ENCODE measurements at places on chromosomes 16 and 17. TPM values are rescaled to one million over a fixed set of nuclear protein-coding genes. Genes with fewer than 3 reads are reported as not detected.

DNA sequence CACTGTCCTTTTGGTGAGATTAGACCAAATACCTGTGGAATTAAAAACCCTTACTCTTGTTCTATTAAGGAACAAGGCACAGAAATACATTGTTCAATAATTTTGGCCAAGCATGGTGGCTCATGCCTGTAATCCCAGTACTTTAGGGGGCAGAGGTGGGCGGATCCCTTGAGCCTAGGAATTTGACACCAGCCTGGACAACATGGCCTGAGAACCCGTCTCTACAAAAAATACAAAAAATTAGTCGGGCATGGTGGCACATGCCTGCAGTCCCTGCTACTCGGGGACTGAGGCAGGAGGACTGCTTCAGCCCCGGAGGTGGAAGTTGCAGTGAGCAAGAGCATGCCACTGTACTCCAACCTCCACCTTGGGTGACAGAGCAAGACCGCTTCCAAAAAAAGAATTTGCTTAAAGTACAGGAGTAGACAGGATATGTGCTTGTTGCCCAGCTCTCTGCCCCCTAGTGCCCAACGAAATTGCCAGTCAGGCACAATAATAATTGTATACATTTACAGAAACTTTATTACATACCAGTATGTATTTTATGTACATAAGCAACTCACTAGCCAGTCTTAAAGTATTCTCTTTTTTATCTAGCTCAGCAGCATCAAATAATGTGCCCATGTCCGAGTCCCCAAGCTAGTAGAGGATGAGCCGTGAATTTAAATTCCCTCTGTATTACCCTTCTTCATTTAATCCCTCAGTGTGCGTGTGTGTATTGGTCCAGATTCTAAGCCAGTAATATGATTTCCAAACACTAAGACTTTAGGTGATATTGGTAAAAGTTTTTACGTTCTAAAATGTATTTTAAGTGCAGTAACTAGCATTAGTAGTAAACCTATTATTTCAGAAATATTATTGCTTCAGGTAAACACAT is 1.4 kb downstream of the THUMPD1 start:
- DNase-seq: no peak
- H3K27ac ChIP-seq: peak overlapping the region; percentile 87
- H3K27me3 ChIP-seq: no peaks in the 10 kb centered on the region

DNA sequence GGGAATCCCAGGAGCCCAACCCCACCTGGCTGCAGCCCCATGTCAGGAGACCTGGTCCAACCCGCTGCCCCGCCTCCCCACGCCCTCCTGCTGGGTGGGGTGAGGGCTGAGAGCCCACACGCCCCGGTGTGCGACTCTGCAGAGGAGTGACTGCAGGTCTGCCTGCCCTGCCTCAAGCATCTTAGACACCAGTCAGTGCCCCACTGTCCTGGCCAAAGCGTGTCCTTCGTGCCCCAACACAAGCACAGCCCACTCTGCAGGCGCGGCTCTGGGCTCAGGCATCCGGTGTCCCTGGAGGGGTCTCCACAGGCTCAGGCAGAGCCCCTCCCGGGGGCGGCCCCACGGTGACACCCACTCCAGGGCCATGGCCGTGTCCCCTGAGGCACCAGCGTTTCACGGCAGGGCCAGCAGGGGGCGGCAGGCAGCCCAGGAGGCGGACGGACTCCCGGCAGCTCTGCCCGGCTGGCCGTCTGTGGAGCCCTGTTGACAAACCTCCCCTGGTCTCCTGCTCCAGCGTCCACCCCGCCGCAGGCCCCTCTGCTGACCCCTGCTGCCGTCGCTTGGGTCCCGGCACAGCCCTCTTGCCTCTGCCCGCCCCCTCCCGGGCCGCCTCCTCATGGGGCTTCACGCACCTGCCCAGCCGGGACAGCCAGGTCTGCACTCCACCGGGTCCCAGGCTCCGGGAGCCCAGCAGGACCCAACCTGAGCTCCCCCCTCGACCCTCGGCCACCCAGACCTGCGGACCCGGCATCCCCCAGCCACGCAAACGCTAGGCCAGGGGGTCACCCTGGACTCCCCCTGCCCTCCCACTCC is 8.6 kb upstream of the UBE2I start:
- H3K27ac ChIP-seq: no peak overlapping the region
- no peaks in the 10 kb centered on the region for H3K27me3 ChIP-seq
- DNase-seq: peak; percentile 38
- H3K4me3 ChIP-seq: no peak overlapping the region
- H3K36me3 ChIP-seq: no peaks in the 10 kb centered on the region

- H3K27me3 ChIP-seq: no peaks in the 10 kb centered on the region
- H3K27ac ChIP-seq: no peak overlapping the region
- peak; percentile 70 for DNase-seq
- H3K36me3 ChIP-seq: no peaks in the 10 kb centered on the region
Measured at GRCh38 chr17:6455321-6455705, 11.1 kb downstream of the PIMREG start.

DNA sequence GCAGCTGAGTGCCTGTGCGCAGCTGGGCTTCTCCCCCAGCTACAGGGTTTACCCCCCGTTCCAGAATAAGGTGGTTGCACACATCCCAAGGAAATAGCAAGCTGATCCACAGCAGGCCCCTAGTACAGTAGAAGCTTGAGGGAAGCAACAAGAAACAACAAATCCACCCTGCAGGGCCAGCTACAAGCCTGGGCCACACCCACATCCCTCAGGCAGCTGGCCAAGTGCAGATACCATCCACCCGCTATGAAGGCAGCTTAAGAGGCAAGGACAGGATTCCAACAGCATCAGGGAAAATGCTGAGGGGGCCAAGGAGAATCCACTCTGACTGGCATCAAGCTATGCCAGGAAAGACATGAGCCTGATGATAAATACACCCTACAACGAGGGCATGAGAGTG is 66.9 kb upstream of the RCVRN start:
- H3K27ac ChIP-seq: no peak overlapping the region
- no peaks in the 10 kb centered on the region for H3K27me3 ChIP-seq
- H3K4me1 ChIP-seq: peaks cover 18% of the 10 kb centered on the region
- H3K4me3 ChIP-seq: no peak overlapping the region
- DNase-seq: peak; percentile 77

- DNase-seq: no peak
- H3K36me3 ChIP-seq: no peaks in the 10 kb centered on the region
- H3K27me3 ChIP-seq: no peaks in the 10 kb centered on the region
- no peak overlapping the region for H3K4me3 ChIP-seq
Measured at GRCh38 chr17:74159226-74159840, 44.1 kb upstream of the RPL38 start.

- peaks cover 13% of the 10 kb centered on the region for H3K36me3 ChIP-seq
- H3K4me1 ChIP-seq: no peaks in the 10 kb centered on the region
- no peak overlapping the region for H3K4me3 ChIP-seq
- no peak overlapping the region for H3K27ac ChIP-seq
- H3K27me3 ChIP-seq: no peaks in the 10 kb centered on the region
Measured at GRCh38 chr16:9118170-9118569, 26.7 kb downstream of the HAPSTR1 start.

GRCh38 chr17:77312786-77313599 is 172.2 kb downstream of the SEC14L1 start:
- H3K4me3 ChIP-seq: no peak overlapping the region
- H3K27ac ChIP-seq: no peak overlapping the region
- no peaks in the 10 kb centered on the region for H3K27me3 ChIP-seq
- peak; percentile 86 for DNase-seq
- no peaks in the 10 kb centered on the region for H3K36me3 ChIP-seq

DNA sequence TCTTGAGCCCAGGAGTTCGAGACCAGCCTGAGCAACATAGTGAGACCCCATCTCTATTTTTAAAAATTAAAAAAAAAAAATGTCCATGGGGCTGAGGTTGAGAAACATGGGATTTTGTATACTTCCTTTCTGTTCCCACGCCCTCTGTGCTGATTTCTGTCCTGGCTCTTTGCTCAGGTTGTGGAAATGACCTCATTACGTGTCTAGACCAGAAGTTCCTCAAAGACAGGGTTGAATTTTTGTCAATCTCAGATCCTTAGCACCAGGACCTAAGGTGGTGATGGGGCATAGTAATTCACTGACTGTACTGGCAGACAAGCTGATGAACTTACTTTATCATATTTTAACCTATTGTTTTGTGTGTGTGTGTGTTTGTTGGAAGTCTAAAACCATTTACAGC is 11.2 kb upstream of the HNF1B start:
- H3K36me3 ChIP-seq: no peaks in the 10 kb centered on the region
- H3K4me3 ChIP-seq: no peak overlapping the region
- H3K27ac ChIP-seq: no peak overlapping the region
- H3K27me3 ChIP-seq: no peaks in the 10 kb centered on the region

- H3K27me3 ChIP-seq: no peaks in the 10 kb centered on the region
- H3K4me3 ChIP-seq: no peak overlapping the region
- no peaks in the 10 kb centered on the region for H3K36me3 ChIP-seq
- H3K4me1 ChIP-seq: no peaks in the 10 kb centered on the region
- no peak for DNase-seq
Measured at GRCh38 chr16:17213025-17213424, 257.7 kb downstream of the XYLT1 start.

GRCh38 chr17:222172-222571 is 40.7 kb upstream of the DOC2B start:
- H3K27ac ChIP-seq: no peak overlapping the region
- peaks cover 2% of the 10 kb centered on the region for H3K36me3 ChIP-seq
- no peaks in the 10 kb centered on the region for H3K27me3 ChIP-seq

DNA sequence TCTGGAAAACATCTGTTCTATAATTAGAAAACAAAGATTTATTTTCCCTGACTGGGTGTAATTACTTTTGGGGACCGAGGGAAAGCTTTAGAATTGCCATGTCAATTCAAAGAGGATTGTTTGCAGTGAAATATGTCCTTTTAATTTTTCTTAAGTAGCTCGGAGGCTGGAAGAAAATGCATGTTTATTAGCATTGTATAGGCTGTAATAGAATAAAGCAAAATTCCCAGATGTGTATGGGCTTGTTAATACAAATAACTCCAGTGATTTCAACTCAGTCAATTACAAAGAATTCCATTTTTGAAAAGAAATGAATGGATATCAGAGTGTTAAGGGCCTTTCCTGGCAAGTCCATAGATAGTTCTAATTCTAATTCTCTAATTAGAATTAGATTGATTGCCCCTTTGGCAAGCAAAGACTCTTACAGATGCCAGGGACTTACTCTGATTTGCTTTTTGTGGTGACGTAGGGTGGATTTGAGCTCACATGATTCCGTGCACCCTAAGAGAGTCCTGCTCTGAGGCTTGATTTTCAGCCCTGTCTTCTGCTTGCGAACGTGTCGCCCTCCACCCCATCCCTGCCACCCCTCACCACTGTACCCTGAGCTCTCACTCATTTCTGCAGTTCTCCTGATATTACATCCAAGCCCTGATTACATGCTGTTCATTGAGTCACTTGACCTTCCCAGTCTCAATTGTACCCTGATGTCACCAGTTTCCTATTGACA is 70.0 kb upstream of the FAM20A start:
- H3K4me1 ChIP-seq: no peaks in the 10 kb centered on the region
- H3K27me3 ChIP-seq: no peaks in the 10 kb centered on the region
- DNase-seq: peak; percentile 27
- no peak overlapping the region for H3K27ac ChIP-seq
- H3K4me3 ChIP-seq: no peak overlapping the region

Gene RAB37
- total RNA-seq: 5.9 TPM

Gene CD300LF
- 8.6 TPM for total RNA-seq

Gene PDE6G
- total RNA-seq: 1.8 TPM

Gene ATP2C2
- 96.8 TPM for total RNA-seq

Gene KIF2B
- not detected for total RNA-seq

Gene MYCBPAP
- 4.7 TPM for total RNA-seq

Gene MYH8
- total RNA-seq: not detected

Data from lung (tissue), 17 donors.